ENCODE measurements at places on chromosomes 16 and 17.

- no peak for DNase-seq
Measured at GRCh38 chr16:27481282-27481934, 68.3 kb downstream of the GTF3C1 start.

- DNase-seq, result no peak
Measured at GRCh38 chr16:30430428-30430970, 669 bp upstream of the DCTPP1 start.

DNA sequence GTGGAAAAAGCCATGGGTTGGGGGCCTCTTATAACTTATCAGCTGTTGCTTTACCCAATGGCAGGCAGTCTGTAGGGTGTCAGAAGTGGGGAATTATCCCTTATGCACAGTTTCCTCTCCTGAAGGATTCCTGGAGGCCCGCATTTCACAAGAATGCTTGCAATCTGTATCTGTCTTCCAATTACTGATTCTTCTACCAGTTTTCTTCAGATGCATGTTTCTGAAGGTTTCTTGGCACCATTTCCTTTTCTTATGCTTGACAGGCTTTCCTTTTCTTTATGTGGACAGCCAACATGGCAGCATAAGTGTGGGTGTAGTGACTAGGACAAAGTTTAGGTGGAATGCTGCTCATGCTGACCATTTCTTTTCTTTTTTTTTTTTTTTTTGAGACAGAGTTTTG lies 36.1 kb downstream of the MAP3K3 start:
- no peak for DNase-seq

DNA sequence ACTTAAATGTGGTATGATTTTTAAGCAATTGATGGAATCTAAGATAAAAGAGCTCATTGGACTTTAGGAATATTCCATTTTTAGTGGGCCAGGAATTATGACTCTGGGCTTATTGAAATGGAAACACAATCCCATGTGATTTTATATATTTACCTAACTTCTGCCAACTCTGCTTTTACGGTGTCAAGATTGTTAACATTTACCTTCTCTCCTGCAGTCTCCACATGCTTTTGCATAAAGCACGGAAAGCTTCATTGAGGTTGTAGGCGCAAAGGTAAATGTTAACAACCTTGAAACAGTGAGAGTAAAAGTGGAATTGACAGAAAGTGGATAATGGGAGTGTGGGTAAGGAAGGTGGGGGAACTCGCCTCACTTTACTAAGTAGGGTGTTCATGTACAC lies 468.1 kb downstream of the PMP22 start:
- DNase-seq, result no peak

- DNase-seq, result no peak
Measured at GRCh38 chr16:25487888-25488287, 203.9 kb upstream of the HS3ST4 start.

DNA sequence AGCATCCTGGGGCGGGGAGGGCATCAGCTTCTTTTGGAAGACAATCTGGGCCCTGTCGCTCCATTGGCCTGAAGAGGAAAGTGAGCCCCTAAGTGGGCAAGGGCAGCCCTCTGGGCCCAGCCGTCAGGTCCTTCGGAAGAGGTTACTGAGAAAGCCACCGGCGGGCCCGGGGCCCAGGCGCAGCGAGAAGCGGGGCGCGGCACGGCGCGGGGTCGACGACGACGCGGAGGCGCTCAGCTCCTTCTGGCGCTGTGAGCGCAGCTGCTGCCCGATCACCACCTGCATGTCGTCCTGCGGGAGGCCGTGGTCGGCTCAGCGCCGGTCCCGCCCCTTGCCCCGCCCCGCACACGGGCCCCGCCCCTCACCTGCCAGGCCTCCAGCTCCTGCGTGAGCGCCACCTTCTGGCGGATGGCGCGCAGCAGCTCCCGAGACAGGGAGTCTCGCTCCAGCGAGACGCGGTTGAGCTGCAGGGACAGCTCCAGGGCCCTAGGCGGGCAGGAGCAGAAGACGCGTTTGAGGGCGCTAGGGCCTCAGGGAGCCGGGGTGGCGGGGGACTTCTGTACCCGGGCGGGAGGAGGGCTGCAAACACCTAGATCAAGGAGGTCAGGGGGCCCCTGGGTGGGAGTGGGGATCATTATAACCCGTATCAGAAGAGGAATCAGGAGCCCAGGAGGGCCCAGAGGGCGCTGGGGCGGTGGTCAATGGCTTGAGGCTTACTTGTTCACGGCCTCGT lies 4.3 kb downstream of the THOC6 start:
- DNase-seq, result peak; percentile 79

- no peak for DNase-seq
Measured at GRCh38 chr16:72104905-72105304, 11.3 kb downstream of the DHX38 start.

GRCh38 chr16:23510164-23510914 lies at the start of gene GGA2:
Gene GGA2, minus strand, starts transcription at chr16:23510494. Its CDS starts 83 bp downstream, at chr16:23510411.
- DNase-seq, result peak; percentile 74

DNA sequence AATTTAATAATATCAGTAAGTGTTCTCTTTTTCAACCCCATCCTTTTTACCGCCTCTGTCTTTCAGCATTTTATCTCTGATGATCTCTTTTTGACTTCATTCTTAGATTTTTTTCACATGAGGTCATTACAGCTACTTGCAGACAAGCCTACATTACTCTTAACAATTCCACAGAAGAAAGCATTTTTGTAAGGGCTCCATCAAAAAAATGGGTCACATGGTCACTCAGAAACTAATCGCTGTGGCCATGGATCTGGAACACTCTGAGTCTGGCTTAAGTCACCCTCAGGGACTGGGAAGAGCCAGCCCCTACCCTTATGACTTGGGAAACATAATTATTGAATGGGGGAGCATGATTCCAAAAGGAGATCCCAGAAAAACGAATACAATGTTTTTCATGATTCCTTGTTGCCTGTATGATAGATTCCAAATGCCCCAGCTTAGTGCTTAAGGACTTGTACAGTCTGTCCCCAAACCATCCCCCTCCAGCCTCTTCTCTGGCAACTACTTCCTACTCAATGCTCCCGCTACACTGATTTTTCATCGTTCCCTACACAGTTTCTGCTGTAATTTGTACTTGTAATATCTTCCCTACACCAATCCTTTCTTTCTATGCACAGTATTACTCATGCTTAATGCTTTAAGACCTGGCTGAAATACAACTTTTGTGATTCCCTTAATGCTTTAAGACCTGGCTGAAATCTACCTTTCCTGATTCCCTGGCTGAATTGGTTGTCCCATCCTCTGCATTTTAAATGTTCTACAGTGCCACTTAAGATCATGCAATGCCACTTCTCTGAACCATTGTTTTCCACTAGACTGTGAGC lies 457.8 kb downstream of the HS3ST4 start:
- no peak for DNase-seq

GRCh38 chr16:85463672-85464382 lies 149.3 kb upstream of the GSE1 start:
- DNase-seq, result no peak

DNA sequence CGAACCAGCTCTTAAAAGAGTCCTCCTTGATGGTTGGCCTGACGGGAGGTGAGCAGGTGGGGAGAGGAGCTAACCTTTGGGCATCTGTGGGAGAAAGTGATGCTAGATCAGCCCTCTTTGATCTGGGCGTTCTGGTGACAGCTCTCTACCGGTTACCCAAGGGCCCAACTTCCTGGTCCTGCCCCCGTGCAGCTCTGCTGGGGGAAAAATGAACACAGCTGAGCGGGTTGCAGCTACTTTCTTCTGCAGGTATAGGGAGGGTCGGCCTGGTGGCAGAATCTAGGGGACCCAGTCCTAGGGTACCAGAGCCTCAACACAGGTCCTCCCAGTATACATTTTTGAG lies 2.9 kb downstream of the SHISA9 start:
- DNase-seq, result no peak

- DNase-seq, result peak; percentile 97
Measured at GRCh38 chr17:44006598-44007345, 2.4 kb downstream of the NAGS start.

GRCh38 chr16:86244936-86245335 lies 265.4 kb upstream of the FOXF1 start:
- DNase-seq, result no peak

DNA sequence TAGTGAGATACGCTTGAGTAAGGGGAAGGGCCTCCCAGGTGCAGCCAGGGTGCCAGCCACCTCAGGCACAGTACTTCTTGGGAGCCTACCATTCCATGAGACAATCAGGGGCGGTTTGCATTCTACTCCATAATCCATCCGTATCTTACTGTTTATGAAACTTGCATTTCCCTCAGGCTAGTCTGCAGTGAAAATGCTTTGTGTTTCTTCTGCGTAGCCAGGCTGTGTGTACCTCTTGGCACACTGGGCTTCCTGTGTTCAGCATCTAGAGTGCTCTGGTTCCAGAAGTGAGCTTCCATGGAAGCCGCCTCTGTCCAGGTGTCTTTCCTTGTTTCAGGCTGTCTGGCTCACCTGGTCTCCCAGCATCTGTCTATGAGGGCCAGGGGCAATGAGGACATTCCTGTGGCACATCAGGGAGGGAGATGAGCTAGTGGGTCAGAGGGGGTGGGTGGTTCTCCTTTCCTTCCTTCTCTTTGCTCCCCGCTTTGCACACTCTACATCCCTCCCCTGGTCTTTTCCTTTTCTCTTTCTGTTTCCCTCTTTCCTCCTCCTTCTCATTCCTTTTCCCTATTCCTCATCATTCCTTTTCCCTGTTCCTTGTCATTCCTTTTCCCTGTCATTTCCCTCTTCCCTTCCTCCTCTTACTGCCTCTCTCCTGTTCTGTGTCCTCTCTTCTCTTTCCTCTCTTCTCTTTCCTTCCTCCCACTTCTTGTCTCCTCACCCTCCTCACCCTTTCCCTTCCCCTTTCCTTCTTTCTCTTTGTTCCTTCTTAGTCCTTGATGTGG lies 386.5 kb downstream of the CPPED1 start:
- no peak for DNase-seq

GRCh38 chr17:68290955-68291835 lies at the start of the genes ARSG and SLC16A6:
Gene ARSG, plus strand, starts transcription at chr17:68291495. Its CDS starts 15,999 bp downstream, at chr17:68307494.
Gene SLC16A6, minus strand, starts transcription at chr17:68291127. Its CDS starts 12,807 bp downstream, at chr17:68278320.
- DNase-seq, result peak; percentile 74

All from stimulated activated CD8-positive, alpha-beta memory T cell treated with anti-CD3 and anti-CD28 coated beads, Interleukin-4, amount 100 ng/mL, for 24 hours (primary cell).